GM13976 (cell line): ENCODE measurements at places on chromosomes 16 and 17.
A peak's percentile ranks its signal among the peaks of the same experiment; 100 is the strongest.

DNA sequence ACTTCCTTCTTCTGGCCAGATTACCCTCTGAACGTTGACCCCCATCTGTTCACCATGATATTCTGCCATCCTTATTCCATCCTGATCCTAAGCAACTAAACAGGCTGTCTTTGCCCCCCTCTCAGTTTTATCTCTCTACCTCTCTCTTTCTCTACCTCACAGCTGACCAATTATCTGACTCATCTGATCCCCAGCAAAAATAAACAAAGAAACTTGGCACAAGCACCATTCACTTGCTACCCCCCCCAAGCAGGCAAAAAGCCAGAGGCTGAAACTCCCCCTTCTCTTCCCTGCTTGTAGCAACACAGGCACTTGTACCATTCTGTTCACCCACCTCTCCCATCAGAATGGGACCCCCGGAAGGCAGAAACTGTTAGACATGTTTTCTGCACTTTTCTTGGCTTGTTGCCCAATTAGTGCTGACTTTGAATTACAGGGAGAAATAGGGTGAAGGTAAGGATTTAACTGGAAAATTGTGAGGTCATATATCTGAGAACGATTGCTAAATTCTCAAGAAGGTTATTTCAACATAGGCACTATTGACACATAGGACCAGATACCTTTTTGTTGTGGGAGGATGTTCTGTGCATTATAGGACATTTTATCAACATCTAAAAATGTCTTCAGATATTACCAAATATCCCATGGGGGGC lies 163.2 kb downstream of the TOX3 start:
- DNase-seq, result no peak

- DNase-seq, result no peak
Observed at GRCh38 chr17:40475234-40475908, 26.1 kb downstream of the TNS4 start.

- no peak for DNase-seq
Observed at GRCh38 chr17:72853440-72854415, 238.8 kb downstream of the SLC39A11 start.

GRCh38 chr17:5587438-5588032 lies 3.2 kb upstream of the NLRP1 start:
- DNase-seq, result peak; percentile 73

- DNase-seq, result no peak
Observed at GRCh38 chr17:61510991-61511390, 58.8 kb downstream of the TBX4 start.

DNA sequence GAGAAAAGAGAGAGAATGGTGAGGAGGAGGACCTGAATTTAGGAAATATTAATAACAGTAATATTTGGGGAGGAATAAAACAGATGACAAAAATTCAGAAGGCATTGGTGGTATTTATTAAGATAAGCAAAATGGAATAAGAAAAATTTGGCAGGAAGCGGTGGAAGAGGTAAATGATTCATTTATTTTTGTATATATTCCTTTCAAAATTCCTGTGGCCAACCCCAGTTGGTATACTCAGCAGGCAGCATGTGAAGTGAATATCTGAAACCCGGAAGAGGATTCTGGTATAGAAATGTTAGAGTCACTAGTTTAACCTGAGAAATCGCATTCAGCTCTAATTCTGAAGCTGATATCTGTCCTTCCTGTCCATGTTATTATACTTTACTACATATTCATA lies 792.0 kb downstream of the KCNJ2 start:
- DNase-seq, result no peak

DNA sequence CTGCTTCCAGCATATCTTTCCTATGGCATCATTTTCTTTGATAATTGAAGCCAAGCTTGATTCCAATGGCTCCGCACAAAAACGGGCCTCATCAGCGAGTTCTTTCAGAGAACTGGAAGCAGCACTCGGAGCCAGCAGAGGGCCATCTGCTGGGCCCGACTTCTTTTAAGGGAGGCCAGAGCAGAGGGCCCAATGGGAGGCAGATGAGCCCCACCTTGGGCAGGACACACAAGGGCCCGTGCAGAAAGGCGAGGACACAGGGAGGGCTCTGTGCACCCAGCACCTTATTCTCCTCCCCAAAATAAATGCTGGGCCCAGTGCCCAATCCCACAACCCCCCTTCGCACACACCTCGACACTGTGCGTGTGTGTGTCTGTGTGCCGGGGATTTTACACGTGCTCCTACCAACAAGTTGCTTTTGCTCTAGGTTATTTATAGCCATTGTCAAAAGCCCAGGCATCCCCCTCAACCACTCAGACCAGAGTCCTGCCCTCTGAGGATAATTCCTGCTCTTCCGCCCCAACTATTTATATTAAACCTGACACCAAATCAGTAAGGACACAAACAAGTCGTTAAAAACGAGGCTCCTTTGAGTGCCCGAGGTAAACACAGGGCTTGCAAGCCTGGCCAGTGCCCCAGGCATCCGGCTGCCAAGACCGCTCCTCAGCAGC lies 6.8 kb downstream of the AXIN2 start:
- DNase-seq, result no peak

- no peak for DNase-seq
Observed at GRCh38 chr16:14345512-14346115, 274.5 kb downstream of the MRTFB start.

DNA sequence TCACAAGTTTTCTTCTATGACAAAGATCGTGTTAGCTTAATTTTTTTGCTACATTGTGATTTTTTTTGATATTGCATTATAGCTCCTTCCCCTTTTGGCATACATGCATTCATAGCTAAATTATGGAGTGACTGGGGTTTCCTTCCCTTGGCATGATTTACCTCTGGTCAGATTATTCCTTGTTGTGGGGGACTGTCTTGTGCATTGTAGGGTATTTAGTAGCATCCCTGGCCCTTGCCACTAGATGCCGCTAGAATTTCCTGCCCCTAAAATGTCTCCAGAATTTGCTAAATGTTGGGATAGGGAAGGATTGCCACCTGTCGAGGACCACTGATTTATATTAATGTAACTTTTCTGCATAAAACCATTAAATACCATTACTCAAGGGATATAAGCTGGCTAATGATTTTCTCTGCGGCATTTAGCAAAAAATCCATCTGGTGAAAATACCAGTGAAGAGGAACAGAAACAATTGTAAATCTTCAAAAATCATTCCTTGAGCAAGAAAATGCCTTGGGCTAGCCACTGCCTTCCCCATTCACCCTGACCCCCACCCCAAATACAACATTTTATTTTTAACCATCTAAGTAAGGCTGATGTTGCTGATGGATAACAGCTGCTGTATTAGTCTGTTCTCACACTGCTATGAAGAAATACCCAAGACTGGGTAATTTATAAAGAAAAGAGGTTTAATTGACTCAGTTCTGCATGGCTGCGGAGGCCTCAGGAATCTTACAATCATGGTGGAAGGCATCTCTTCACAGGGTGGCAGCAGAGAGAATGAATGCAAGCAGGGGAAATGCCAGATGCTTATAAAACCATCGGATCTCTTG lies 195.2 kb downstream of the MAP2K6 start:
- DNase-seq, result no peak

- DNase-seq, result no peak
Observed at GRCh38 chr17:5203908-5204294, 12.2 kb upstream of the ZNF594 start.

- peak; percentile 55 for DNase-seq
Observed at GRCh38 chr17:59165933-59166342, 10.4 kb downstream of the PRR11 start.

- no peak for DNase-seq
Observed at GRCh38 chr17:15076991-15077663, 188.0 kb downstream of the PMP22 start.

- DNase-seq, result peak; percentile 32
Observed at GRCh38 chr16:30903002-30903401, 6.6 kb downstream of the CTF1 start.

GRCh38 chr17:41451154-41451728 lies 10.5 kb upstream of the KRT38 start:
- no peak for DNase-seq

DNA sequence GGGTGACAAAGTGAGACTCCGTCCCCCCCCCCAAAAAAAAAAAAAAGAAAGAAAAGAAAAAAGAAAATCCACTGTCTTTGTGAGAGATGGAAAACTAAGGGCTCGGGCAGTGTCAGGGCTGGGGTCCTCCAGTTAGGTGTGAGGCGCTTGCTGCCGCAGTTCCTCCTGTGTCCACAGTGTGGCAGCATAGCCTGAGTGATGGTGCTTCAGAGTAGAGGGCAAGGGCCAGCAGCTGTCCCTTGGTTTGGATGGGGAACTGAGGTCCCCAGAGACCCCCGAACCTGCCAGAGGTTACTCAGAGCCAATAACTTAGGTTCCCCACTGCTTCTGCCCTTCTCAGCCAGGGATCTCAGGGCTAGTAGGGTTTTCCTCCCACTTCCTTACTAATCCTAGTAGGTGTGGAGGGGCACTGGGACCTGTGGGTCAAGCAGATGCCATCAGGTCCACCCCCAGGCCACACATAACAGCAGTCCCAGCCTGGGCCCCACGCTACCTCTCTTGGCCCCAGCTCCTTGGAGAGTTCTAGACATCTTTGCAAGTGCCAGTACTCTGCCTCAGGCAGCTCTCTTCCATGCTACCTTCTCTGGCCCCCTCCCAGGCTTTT lies 7.9 kb upstream of the LLGL1 start:
- peak; percentile 90 for DNase-seq

GRCh38 chr16:77213542-77214106 lies 14.4 kb downstream of the SYCE1L start:
- no peak for DNase-seq

DNA sequence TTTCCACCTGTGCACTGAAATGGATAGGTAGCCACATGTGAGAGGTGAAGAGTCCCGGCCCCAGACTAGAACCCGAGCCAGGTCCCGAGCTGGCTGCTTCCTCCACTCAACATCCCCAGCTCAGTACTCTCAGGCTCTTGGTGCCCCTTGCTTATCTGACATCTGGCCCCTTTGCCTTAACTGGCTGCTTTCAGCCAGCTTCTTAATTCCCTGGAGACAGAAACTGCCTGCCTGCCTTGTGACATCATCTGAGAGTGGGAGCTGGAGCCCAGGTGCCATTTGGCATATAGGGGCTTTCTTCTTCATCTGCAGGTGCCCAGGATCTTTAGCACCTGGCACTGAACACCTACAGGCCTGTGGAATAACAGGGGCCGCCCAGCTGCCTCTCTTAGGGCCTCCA lies 8.9 kb downstream of the CHAD start:
- DNase-seq, result peak; percentile 7

DNA sequence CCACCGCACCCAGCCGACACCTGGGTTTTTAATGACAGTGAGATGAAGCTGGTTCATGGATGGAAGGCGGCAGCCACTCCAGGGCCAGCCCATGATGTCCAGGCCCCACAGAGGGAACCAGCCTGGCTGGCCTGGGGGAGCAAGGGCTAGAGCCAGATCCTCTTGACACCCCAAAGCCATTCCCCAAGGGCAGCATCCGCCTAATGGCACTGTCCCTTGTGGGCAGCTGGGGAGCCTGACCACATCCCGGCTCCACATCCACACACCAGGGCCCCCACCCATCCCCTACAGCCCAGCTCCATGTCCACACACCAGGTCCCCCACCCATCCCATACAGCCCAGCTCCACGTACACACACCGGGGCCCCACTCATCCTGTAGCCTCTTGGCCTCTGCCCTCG lies 53.3 kb upstream of the ACSF3 start:
- DNase-seq, result no peak

DNA sequence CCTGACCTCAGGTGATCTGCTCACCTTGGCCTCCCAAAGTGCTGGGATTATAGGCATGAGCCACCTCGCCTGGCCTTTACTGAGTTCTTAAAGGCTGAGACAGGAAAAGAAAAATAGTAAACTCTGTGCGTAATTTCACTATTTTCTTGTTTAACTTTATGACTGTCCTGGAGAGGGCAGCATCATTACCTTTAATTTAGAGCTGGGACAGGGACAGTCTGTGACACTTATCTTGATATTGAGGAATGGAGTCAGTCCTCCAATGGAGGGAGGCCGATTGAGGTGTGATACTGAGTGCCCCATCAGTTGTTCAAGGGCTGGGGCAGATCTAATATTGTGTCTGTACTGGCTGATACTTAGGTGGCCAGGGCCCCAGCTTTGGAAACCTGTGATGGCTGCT lies 21.5 kb upstream of the SPN start:
- DNase-seq, result peak; percentile 62

GRCh38 chr17:35766903-35767510 lies 6.3 kb downstream of the C17orf50 start:
- peak; percentile 72 for DNase-seq

DNA sequence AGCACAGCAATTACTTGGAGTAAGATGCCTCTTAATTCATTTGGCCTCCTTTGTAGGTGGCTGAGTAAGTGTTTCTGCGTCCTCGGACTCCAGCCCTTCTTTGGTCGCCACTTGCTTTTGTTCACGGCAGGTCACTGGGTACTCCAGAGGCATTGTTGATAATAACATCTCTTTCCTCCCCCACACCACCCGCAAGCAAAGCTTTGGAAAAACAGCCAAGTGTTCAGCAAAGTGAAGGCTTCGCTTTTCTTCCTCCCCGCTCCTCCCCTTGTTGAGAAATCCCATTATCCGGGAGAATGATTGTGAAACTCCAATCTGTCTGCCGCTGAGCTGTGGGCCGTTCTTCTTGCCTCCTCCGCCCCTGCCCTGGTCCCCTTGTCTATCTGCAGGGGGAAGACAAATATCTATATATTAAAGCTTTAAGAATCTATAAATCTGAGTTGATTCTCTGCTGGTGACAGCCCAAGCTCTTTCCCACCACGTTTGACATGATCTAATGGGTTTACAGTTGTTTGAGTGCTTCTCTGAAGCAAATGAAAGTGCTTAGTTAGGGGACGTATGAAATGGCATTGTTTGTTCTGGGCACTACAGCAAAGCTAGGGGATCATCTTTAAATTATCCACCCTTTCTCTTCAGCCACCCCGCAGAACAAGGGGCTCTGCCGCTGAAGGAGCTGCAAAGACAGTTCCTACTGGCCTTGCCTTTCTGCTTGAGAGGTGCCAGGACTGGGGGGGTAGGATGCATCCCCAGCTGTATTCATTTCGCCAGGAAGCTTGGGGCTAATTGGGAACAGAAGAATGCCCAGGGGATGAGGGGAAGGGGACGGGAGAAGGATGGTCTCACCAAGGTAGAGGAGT lies 167.1 kb downstream of the CCDC182 start:
- DNase-seq, result no peak

DNA sequence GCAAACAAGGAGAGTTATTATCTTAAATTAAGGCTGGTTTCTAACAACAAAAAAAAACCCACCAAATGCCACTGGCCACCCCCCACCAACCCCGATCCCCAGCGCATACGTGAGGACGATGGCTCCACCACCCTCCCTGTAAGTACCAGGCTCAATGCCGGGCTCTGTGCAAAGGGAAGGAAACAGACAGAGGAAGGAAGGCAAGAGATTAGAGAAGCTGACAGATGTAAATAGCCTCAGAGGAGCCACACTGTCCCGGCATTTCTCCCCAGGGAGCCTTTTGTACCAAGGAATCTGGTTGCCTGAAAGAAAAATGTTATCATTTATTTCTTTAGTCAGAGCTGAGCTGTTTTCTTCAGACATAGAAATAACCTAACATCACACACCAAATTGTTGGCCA lies 13.1 kb downstream of the SOST start:
- no peak for DNase-seq

- DNase-seq, result no peak
Observed at GRCh38 chr16:76946879-76947278, 244.1 kb upstream of the MON1B start.

GRCh38 chr16:87058728-87059250 lies 258.4 kb downstream of the C16orf95 start:
- DNase-seq, result no peak

- DNase-seq, result no peak
Observed at GRCh38 chr17:56152874-56153602, at the start of gene ANKFN1. Gene ANKFN1, plus strand, starts transcription at chr17:56153475. Its CDS starts 59,193 bp downstream, at chr17:56212668.

GRCh38 chr17:18315562-18315922 lies 449 bp downstream of the SMCR8 start:
- DNase-seq, result no peak
